ENCODE measurements at places on chromosomes 2 and 18.

DNA sequence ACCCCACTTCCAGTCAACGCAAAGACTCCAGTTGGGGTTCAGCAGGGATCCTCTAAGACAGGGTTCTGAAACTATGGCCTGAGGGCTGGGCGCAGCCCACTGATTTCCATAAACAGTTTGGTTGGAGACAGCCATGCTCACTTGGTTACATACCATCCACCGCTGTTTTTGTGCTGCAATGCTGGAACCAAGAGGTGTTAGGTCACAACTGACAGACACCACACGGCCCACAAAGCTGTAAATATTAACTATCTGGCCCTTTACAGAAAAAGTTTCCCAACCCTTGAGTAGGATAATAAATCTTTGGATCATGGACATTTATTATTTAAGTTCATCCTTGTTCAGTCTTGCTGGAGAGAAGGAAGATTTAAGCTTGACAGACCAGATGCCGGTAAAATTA lies 8.4 kb upstream of the CD226 start:
- DNase-seq = no peak

- no peak for DNase-seq
These were observed 74.0 kb upstream of the MSH6 start for GRCh38 chr2:47708801-47709499.

- DNase-seq = no peak
These were observed at the start of gene REG1A for GRCh38 chr2:79120194-79120713. Gene REG1A (plus strand): TSS chr2:79120488. CDS start chr2:79120862, 374 bp downstream.

GRCh38 chr2:29361231-29361630 lies 246.0 kb downstream of the CLIP4 start:
- no peak for DNase-seq
